ENCODE measurements at places on chromosomes 13 and 19. TPM values are rescaled to one million over a fixed set of nuclear protein-coding genes. Genes with fewer than 3 reads are reported as not detected.

The CASP14 gene
- not detected for total RNA-seq

The DACH1 gene
- total RNA-seq, result 0.80 TPM

GRCh38 chr13:46964789-46965527 is 68.1 kb upstream of the HTR2A start:
- no peaks in the 10 kb centered on the region for H3K36me3 ChIP-seq
- no peaks in the 10 kb centered on the region for H3K27me3 ChIP-seq
- no peaks in the 10 kb centered on the region for H3K4me1 ChIP-seq
- no peak overlapping the region for H3K27ac ChIP-seq

DNA sequence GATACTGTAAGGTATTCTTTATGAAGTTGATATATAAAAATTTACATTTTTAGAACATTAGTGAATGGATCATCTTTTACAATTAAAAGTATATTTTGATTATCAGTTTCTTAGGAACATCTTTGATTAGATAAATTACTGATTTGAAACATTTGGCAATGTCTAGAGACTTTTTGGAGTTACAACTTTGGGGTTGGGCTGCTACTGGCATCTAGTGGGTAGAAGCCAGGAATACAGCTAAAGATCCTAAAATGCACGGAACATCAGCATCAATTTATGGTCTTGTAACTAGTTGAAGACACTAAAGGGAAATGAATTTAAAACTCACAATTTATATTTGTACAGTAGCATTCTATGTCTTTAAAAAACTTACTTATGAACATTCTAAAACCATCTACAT is 19.9 kb downstream of the POMP start:
- H3K27ac ChIP-seq, result no peak overlapping the region
- H3K36me3 ChIP-seq, result peaks cover 7% of the 10 kb centered on the region
- H3K4me1 ChIP-seq, result no peaks in the 10 kb centered on the region
- H3K27me3 ChIP-seq, result no peaks in the 10 kb centered on the region
- no peak overlapping the region for H3K4me3 ChIP-seq

GRCh38 chr13:83943530-83944279 is 61.4 kb upstream of the SLITRK1 start:
- DNase-seq, result no peak
- no peaks in the 10 kb centered on the region for H3K27me3 ChIP-seq
- H3K4me1 ChIP-seq, result no peaks in the 10 kb centered on the region

DNA sequence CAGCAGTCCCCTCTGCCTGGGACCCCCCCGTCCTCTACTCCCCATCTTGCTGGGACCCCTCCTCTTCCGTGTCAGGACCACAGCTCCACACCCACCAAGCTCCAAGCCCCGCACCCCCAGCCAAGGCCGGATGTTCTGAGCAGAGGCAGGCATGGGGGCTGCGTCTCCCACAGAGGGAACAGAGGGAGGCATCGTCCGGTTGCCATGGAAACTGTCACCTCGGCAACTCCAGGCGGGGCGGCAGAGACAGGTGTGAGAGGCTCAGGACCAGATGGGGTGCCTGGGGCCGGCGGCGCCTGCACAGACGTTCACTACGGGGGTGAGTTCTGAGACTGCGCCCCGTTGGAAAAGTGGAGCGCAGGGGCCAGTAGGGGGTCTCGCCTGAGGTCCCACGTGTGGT is 5.4 kb downstream of the RNU6-9 start:
- no peak overlapping the region for H3K27ac ChIP-seq
- DNase-seq, result no peak
- no peak overlapping the region for H3K4me3 ChIP-seq
- no peaks in the 10 kb centered on the region for H3K36me3 ChIP-seq
- no peaks in the 10 kb centered on the region for H3K27me3 ChIP-seq
- no peaks in the 10 kb centered on the region for H3K4me1 ChIP-seq
